ENCODE measurements at places on chromosomes 2 and 18.

GRCh38 chr2:230671117-230671516, 41.5 kb upstream of the CAB39 start:
- no peak for DNase-seq

GRCh38 chr2:205758051-205758450, 75.8 kb downstream of the NRP2 start:
- DNase-seq: no peak

- no peak for DNase-seq
These were observed 294.5 kb upstream of the FBXO11 start for GRCh38 chr2:48200620-48201293.

GRCh38 chr2:170823088-170823897, 6.6 kb downstream of the GAD1 start:
- peak; percentile 69 for DNase-seq

DNA sequence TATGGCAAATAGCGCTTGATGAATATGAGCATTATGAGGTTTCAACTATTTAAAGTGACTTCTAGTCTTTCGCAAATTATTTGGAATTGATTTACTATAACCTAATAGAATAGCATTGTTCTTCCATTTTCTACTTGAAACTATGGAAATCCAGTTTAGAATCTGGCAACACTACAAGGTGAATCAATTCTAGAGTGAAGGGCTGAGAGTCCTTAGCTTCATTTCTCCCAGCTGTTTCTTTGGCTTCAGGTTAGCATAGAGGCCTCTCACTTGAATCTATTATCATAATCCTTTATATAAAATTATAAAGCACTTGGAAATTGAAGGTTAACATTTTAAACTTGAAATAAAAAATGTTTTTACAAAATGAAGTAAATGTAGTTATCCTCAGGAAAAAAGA, 318.8 kb downstream of the CCDC85A start:
- no peak for DNase-seq

DNA sequence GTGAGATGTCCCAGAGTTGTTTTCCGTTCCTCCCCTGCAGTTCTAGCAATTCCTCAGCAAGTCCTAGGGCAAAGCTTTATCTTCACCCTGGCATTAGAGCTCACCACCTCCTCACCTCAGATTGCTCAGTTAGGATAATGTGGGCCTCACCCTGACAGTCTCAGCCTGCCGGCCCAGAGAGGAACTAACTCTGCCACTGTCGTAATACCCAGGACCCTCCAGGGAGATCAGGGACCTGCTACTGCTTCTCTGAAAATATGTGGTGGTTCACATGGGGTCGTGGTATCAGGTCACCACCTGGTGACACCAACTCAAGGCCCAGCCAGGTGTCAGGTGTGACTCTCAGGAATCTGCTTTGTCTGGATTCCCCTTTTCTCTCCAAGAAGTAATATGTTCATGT, 120.7 kb downstream of the FEZ2 start:
- DNase-seq: no peak

GRCh38 chr2:102773149-102773705, 11.4 kb downstream of the TMEM182 start:
- DNase-seq: no peak

All from NCI-H526 (cell line).